Naive B cell (primary cell): ENCODE measurements at places on chromosomes 6 and 20. TPM values are rescaled to one million over a fixed set of nuclear protein-coding genes. Genes with fewer than 3 reads are reported as not detected.

PRR18 gene
- not detected for polyA plus RNA-seq

NKAIN4 gene
- not detected for polyA plus RNA-seq

RBPJL gene
- polyA plus RNA-seq: not detected

GRM1 gene
- polyA plus RNA-seq: not detected

FRMD1 gene
- not detected for polyA plus RNA-seq

DNA sequence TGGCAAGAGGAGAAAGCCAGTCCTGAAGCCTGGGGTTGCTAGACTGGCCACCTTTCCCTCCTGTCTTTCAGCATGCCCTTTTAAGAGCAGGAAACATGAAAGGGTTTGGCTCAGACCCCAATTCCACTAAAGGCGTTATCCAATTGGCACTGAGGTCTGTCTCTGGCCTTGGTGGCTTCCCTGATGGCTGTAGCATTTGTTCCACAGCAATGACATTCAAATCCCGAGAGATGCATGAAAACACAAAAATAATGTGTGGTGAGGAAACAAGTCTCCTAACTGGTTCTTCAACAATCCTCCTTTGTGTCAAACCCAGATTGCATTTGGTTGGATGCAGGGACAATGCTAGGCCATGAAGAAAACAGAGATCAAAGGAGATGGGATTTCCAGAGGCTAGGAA lies 56.5 kb upstream of the ADTRP start:
- no peak for DNase-seq

DNA sequence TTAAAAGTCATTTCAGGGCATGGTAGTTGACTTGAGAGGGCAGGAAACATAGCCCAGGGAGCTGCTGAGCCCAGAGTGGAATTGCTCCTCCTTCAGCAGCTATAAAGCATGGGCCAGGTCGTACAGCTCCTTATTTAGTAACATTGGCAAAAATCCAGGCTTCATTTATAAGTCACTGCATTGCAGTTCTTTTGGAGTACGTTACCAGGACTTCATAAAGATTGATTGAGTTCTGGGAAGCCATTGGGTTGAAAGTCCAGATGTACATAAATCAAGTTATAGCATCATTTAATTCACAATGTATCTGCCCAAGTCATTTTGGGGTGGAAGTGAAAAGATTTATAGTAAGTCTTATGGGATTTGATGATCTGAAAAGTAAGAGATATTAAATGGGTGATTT lies 53.0 kb upstream of the ANKEF1 start:
- DNase-seq: no peak

GRCh38 chr20:49669601-49670189 lies 44.0 kb downstream of the B4GALT5 start:
- DNase-seq: no peak

- DNase-seq: no peak
Measured at GRCh38 chr6:25088513-25088912, 152.8 kb upstream of the RIPOR2 start.

- DNase-seq: no peak
Measured at GRCh38 chr6:37239950-37240713, 17.4 kb upstream of the TBC1D22B start.

DNA sequence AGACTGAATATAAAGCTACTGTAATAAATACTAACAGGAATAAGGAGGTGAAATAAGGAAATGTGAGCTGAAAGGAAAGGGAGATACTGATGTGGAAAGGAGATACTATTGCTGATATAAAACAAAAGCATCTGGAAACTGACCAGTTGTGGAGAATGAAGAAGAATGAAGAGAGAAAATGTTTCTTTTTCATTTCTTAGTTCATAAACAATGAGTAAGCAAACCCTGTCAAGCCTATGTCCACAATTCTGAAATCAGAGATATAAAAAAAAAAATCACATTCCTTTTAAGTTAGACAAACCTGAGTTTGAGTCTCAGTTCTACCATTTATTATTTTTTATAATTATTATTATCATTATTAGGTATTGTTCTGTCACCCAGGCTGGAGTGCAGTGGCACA lies 121.6 kb upstream of the GJE1 start:
- DNase-seq: no peak
